ENCODE measurements at places on chromosomes 6 and 20.
A peak's percentile ranks its signal among the peaks of the same experiment; 100 is the strongest.

- DNase-seq = no peak
Measured at GRCh38 chr6:167872538-167873210, 46.0 kb downstream of the AFDN start.

DNA sequence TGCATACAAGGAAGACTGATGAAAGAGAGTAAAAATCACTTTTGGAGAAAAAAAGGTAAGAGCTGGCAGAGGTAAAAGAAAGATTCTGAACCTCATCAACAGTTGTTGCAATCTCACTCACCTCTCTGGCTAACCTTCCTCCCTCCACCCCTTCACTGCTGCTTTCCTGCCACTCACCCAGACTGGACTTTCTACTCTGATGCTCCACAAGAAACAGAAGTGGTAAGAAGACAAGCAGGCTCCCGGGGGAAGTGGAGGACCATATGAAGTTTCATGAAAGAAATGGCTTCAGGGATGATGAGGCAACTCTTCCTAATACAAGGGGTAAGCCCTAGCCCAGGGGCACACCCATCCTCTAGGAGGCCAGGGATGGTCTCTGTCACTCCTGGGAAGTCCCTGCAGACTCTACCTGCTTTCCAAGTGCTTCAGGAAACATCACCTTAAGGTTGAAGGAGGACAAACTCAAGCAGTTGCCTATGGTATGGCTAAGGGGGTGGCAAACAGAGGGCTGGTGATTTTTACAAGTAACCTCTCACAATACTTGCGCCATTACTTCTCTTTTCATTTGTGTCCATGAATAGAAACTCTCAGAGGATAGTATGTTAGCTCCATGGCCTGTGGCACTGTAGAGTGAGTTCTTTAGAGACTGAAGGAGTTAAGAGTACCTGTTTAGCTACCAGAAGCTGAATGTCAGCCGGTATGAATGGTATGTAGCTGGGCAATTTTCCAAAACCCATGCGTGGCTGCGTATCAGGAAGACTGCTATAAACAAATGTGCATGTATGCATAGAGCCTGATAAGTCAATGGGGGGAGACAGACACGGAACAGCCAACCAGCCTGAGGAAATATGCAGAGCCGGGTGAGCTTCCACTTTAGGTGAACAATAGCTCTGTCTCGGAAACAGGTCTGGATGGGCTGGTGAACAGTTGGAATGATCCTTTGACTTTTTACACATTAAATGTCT is 112.0 kb downstream of the BACH2 start:
- peak; percentile 62 for DNase-seq

DNA sequence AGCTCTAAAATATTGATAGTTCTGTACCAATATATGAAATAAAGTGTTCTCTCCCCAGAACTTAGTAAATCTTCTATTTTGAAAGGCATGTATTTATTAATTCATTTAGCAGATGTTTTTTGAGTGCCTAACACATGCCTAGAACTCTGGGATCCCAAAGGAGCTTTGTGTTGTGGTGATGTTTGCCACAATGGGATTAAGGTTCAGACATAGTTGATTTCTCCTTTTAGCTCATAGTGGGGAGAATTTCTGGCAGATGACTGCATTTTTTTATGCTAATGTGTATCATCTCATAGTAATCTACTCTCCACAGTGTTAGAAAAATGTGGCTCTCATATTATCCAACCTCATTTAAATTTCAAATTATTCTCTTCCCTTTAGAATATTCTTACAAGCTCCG is 21.7 kb downstream of the MYB start:
- no peak for DNase-seq

- no peak for DNase-seq
Measured at GRCh38 chr6:144534180-144534579, 249.0 kb downstream of the UTRN start.

DNA sequence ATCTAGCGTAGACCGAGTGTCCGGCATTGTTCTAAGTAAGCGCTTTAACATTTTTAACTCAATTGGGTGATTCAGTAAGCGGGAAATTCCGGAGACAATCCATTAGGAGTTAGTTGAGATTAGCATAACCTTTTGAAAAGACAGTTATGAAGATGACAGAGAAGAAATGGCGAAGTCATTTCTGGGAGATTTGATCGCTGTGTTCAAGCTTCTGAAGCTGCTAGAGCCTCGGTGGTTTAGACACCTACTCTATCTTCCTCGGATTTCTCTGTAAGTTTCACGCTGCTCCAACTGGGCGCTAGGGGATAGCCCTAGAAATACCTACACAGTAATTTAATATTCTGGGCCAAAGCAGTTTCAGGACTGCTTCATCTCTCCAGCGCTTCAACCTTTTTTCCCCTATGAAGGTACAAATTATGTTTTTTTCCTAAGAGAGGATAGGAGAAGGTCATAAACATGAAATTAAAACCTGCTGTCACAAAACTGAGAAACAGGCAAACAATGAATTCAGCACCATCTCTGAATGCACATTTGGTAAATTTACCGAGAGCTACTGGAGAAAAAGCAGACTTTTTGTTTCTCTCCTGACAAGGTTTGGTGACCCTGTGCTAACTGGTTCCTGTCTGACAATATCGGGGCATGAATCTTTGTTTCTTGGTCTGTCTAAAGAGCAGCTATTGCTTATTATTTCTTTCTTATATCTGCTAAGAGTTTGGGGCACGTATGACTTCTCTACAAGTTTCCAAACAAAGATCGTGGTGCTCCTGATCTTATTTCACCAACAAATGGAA is 22.4 kb downstream of the ZNF311 start:
- peak; percentile 43 for DNase-seq

- no peak for DNase-seq
Measured at GRCh38 chr6:142635130-142635529, 309.8 kb downstream of the HIVEP2 start.

GRCh38 chr20:23998392-23998791 is 9.8 kb upstream of the GGTLC1 start:
- DNase-seq = no peak

- DNase-seq = no peak
Measured at GRCh38 chr6:142376115-142376514, 74.3 kb downstream of the ADGRG6 start.

All from hematopoietic multipotent progenitor cell (in vitro differentiated cells).